ENCODE measurements at places on chromosomes 16 and 17. TPM values are rescaled to one million over a fixed set of nuclear protein-coding genes. Genes with fewer than 3 reads are reported as not detected.

The ITGAL gene
- 0.77 TPM for polyA plus RNA-seq

The G6PC1 gene
- polyA plus RNA-seq: not detected

The MEAK7 gene
- polyA plus RNA-seq: 5.8 TPM

The MT1B gene
- not detected for polyA plus RNA-seq

The NRN1L gene
- polyA plus RNA-seq: 1.5 TPM

The HOXB6 gene
- polyA plus RNA-seq: 3.9 TPM

The KRTAP1-1 gene
- not detected for polyA plus RNA-seq

The PIK3R5 gene
- polyA plus RNA-seq: 8.4 TPM

The DYNLL2 gene
- 56.0 TPM for polyA plus RNA-seq

The ODAD4 gene
- 2.4 TPM for polyA plus RNA-seq

The CLEC3A gene
- not detected for polyA plus RNA-seq

The CRISPLD2 gene
- 33.3 TPM for polyA plus RNA-seq

The FA2H gene
- polyA plus RNA-seq: 1.9 TPM

The SPN gene
- not detected for polyA plus RNA-seq

The CCL7 gene
- polyA plus RNA-seq: not detected
